ENCODE measurements at places on chromosomes 7 and 10.

GRCh38 chr10:69957886-69958555, 94.6 kb upstream of the MACROH2A2 start:
- DNase-seq: peak; percentile 16

- no peak for DNase-seq
Measured at GRCh38 chr7:98949336-98950044, 71.2 kb downstream of the TRRAP start.

DNA sequence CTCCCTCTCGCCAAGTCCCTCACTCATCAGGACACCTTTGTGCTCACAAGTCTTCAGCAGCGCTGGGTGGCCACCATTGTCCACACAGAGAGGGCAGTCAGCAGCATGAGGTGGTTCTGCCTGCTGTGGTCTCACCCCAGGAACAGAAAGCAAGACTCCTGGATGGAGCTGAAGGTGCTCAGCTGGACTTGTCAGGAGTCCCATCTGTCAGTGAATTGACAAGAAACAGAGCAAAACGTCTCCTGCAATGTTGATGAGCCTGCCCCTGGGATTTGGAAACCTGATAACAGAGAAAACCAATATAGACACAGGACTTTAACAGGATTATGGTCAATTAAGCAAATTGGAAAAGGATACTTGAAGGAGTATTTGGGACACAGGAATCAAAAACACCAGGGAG, 122.2 kb upstream of the PRSS58 start:
- DNase-seq: no peak

- no peak for DNase-seq
Measured at GRCh38 chr10:124032971-124033886, 60.2 kb downstream of the CHST15 start.

DNA sequence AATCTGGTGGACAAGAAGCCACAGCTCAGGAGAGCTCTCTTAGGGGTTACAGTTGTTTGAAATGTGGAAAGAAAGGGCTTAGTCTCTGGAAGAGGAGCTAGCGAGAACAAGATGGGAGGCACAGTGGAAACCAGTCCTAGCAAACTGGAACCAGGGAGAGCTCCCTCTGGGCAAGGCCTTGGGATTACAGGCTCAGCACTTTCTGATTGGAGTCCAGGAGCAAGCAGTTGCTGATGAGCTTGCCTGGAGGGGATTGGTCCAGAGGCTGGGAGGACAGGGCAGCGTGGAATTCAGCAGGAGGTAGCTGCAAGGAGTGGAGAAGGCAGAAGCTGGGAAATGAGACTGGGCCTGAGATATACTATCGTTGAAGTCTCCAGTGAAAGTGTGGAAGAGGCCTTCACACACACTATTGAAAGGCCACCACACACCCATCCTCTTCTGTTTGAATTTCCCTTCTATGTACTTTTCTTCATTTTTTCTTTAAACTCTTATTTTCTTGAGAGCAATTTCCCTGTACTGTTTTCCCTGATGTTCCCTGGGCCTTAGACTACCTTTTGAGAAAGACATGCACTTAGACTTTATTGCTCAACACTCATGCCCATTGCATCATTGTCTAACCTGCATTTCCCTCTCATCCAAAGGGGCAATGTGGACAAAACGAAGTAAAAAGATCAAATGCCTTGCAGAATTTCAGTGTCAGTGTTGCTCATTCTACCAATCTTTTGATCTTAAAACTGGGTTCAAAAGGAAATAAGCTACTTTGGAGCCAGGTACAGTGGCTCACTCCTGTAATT, 57.8 kb upstream of the LANCL2 start:
- DNase-seq: no peak

DNA sequence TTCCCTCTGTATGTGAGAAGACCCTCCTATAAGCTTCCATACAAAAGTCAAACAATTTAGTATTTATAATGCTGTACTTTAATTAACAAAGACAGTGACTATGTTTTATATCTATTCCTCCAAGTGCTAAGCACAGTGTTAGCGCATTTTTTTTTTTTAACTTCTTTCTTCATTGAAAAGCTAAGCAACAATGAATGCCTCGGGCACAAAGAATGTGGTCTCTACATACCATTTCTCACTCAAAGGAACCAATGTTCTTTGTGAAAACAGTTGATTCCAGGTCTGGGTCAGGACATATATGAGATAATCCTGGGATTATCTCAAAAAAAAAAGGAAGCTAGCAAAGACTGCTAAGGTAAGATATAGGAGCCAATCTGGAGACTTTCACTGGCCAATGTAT, 26.2 kb upstream of the REEP3 start:
- DNase-seq: no peak

DNA sequence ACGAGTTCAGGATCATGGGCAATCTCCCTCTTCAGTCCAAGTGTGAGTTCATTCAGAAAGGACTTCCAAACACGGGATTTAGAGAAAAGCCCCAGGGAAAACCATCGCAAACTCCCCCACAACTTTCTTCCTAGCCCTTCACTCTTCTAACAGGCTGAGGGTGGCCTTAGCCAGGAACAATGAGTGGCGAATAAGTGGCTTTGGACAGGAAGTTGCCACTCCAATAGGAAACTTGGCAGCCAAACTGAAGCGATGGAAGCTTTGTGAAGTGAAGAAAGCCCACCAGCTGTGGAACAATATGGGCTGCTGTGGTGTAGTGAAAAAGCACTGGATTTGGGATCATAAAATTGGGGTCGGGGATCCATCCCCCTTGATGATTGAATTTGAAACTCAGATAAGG, 193.2 kb downstream of the TEX36 start:
- no peak for DNase-seq

- no peak for DNase-seq
Measured at GRCh38 chr7:2228921-2229320, 3.8 kb downstream of the MAD1L1 start.

DNA sequence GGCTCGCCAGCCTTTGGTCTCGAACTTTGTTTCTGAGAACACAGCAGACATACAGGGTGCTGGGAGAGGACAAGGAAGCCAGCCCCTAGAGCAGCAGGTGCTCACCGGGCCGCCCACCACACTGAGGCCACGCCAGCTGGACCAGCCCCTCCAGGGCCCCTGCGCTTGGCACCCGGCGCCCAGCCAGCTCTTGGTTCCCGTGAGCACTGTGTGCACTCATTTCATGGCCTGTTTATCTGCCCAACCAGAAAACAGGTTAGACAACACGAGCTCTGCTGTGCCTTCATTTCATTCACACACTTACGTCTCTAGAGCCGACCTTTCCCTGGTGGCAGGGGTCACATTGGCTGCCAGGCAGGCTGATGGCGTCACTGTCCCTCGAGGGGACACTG, 104.0 kb downstream of the CYTH3 start:
- DNase-seq: no peak

DNA sequence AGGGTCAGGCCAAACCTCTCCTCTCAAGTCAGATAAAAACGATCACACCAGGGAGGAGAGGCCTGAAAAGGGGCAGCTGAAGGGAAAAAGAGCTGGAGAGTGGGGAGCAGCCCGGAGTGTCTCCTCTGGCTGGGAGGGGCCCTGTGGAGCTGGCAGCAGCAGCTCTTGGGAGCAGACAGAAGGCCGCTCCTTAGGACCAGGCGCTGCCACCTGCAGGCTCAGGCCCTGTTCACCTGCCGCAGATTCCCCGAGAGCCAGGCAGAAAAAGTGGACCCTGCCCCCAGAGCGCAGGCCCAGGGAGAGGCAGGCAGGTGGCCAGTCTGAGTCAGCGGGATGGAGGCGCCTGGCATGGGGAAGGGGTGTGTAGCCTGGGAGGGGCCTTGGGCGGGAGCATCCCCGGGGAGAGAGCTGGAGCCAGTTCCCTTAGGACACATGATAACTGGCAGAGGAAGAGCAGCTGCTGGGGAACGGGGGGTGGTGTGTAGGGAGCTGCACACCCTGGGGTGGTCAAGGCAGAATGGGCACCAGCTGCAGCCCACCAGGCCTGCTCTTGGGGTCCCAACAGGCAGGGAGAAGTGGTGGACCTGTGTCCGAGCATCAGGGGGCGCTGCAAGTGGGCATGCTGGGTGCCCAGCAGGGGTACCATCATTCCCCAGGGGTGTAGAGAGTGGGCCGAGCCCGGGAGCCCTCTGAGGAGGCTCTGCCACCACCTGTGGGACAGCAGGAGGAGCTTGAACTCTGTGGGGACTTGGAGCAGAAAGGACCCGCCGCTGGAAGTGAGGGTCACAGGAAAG, 177.2 kb upstream of the RHEB start:
- DNase-seq: peak; percentile 94

DNA sequence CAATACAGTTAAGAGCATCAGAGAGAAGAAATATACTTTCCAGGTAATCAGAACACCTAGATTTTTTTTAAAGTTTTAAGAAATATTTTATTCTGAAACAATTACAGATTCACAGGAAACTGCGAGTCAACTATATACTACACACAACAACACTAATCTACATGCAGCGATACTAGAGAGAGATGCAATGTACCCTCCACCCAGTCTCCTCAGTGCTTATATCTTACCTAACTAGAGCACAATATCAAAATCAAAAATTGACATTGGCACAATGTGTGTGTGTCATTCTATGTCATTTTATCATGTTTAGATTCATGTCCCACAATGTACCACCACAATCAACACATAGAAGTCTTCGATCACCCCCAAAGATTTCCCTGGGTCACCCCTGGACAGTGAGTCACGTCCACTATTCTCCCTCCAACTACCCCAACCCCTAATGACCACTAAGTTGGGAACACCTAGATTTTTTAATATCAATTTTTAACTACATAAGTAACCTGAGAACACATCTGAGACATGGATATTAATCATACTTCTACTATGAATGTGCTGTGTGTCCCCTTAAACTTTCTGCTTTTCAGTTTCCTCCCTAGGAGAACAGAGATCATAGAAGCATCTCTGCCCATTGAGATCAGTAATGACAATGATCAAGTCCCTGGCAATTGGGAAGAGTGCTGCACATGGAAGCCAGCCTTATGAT, 86.5 kb downstream of the GSAP start:
- no peak for DNase-seq

GRCh38 chr10:18424200-18424599, 227.2 kb downstream of the NSUN6 start:
- no peak for DNase-seq

- no peak for DNase-seq
Measured at GRCh38 chr10:12835709-12836108, 165.8 kb downstream of the CCDC3 start.

- no peak for DNase-seq
Measured at GRCh38 chr10:78804411-78805032, 264.2 kb upstream of the ZMIZ1 start.

- no peak for DNase-seq
Measured at GRCh38 chr7:55545496-55545895, 26.8 kb downstream of the VOPP1 start.

DNA sequence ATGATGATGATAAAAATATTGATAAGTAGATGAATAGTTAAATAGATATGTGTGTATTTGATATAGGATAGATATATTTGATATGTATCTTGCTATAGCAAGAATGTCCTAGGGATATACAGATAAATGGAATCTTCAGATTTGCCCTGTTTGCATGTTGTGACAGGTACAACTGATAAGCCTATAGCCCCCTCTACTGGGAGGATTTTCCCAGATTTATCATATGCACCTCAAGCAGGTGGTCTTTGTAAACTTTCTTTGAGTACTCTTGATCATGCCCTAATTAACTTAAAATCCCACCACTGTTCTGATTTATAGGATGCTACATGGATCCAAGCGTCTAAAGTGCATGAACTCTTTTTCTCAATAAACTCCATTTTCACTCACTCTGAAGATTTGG, 1050.7 kb downstream of the SORCS3 start:
- DNase-seq: peak; percentile 0

- DNase-seq: no peak
Measured at GRCh38 chr7:141436139-141436538, 115.1 kb upstream of the AGK start.

DNA sequence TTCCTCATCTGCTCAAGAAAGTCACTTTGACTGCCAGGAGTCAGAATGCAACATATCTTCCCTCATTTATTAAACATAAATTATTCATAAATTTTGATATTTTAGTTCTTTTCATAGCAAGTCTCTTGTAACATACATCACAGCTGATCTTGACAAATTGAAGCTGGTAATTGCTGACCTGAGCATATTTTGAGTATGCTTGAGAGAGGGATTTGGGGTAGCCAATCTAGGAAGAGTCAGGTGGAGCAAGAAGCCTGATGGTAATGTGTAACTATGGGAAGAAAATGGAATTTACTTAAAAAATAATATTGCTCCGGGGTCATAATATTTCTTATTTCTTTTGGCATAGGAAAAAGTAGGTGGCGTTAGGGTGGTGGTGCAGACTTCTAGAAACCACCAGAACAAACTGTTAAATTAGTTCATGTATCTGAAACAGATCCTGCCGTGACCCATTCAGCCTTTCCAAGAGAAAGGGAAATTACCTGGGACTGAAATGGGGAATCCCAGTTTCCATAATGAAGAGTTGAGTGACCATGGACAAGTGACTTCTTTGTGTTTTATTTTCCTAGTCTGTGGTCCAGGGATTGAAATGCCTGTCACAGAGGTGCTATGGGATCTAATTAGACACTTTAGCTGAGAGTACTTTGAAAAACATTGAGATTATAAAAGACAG, 12.9 kb downstream of the CPED1 start:
- DNase-seq: no peak

- no peak for DNase-seq
Measured at GRCh38 chr10:50467209-50467608, 156.5 kb downstream of the SGMS1 start.

GRCh38 chr10:6748981-6749635, 169.0 kb upstream of the PRKCQ start:
- DNase-seq: no peak

GRCh38 chr7:318878-319661, 29.1 kb downstream of the FOXL3 start:
- DNase-seq: no peak

DNA sequence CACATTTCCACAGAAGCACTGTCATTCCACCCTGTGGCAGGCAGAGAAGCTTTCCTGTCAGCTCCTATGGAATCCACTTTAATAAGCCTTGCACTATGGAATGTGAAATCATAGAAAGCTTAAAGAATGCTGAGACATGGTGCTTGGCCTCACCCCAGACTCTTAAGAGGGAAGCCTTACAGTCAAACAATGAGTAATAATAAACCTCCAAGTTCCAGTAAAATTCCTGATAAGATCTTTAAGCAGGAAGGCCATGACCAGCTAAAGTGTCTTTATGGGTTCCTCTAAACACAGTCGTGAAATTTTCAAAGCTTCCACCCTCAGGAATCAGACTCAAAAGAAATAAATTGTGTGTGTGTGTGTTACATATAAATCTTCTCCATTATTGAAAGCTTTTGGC, 11.9 kb upstream of the TEX36 start:
- no peak for DNase-seq

- DNase-seq: no peak
Measured at GRCh38 chr7:158805937-158806336, 23.4 kb downstream of the ESYT2 start.

GRCh38 chr10:116771959-116772585, 29.7 kb upstream of the HSPA12A start:
- no peak for DNase-seq

GRCh38 chr7:141674171-141674671, 27.7 kb downstream of the DENND11 start:
- no peak for DNase-seq

- no peak for DNase-seq
Measured at GRCh38 chr10:119313644-119314043, 106.3 kb downstream of the GRK5 start.
